ENCODE measurements at places on chromosomes 6 and 20. TPM values are rescaled to one million over a fixed set of nuclear protein-coding genes. Genes with fewer than 3 reads are reported as not detected.

SCRT2 gene
- total RNA-seq = not detected

PRSS35 gene
- 0.10 TPM for total RNA-seq

POPDC3 gene
- not detected for total RNA-seq

VNN1 gene
- 2.7 TPM for total RNA-seq

SYNGAP1 gene
- 10.5 TPM for total RNA-seq

All from mononuclear cell (primary cell).